ENCODE measurements at places on chromosomes 6 and 20. TPM values are rescaled to one million over a fixed set of nuclear protein-coding genes. Genes with fewer than 3 reads are reported as not detected.
A peak's percentile ranks its signal among the peaks of the same experiment; 100 is the strongest.

ANKEF1 gene
- total RNA-seq, result 3.9 TPM

- DNase-seq, result no peak
These were observed 1.6 kb downstream of the PRDM1 start for GRCh38 chr6:106087548-106088325.

DNA sequence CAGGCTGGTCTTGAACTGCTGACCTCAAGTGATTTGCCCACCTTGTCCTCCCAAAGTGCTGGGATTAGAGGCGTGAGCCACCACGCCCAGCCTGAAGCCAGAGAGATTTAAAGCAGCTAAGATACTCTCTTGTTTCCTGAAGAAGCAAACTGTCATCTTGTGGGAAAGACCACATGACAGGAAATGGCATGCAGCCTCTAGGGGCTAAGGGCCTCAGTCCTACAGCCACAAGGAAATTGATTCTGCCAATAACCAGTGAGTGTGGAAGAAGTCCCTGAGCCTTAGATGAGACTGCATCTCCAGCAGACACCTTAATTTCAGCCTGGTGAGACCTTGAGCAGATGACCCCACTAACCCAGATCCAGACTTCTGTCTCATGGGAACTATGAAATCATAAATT is 40.9 kb downstream of the KIZ start:
- DNase-seq, result peak; percentile 75

GRCh38 chr20:21513881-21514540 is at the start of gene NKX2-2:
Gene NKX2-2 (minus strand): TSS chr20:21514064. CDS start chr20:21513669, 395 bp downstream.
- DNase-seq, result no peak

DNA sequence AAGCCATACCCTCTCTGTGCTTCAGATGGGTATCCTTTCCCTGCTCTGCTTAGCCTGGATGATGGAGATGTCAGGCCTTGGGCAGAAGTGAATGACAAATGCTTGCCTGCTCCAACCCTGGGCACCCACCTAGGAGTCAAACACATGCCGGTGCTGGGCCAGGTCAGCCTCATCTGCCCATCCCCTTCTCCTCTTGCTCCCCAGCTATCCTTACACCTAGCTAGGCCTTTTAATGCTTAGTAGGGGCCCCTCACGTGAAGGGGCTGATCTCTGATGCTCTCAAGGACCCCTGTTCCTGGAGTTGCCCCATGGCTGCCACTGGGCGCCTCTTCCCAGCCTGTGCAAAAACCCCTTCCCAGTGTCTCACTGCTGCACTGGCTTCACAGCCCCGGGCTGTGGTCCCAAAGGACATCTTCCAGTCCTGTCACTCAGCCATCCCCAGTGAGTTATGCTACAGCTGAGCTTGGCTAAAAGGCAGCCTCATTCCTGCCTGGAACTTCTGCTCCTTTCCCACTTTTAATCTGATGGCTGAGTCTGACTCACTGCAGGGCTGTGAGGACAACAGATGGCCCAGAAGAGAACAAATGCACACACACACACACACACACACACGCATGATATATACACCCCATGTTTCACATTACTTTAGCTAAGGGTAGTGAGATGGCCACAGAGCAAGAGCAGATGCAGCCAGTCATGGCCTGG is 12.8 kb upstream of the SDCBP2 start:
- no peak for DNase-seq

- DNase-seq, result no peak
These were observed 195.3 kb downstream of the GJA1 start for GRCh38 chr6:121630716-121631115.

DNA sequence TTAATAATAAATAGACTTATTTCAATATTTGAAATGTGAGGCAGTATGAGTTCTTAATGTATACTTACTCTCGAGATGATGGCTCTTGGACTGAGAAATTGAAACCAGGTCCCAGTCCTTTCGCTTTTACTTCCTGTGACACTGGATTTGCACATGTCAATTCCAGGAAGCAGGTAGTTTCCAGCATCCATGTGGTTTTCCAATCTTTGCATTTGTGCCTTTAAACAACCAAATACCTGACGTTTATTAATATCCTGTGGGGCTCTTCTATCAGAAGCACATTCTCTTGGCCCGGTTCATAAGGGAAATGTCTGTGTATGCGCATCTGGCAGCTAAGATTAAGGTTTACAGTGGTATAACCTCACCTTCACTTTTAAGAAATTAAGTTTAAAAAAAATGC is 13.1 kb downstream of the UTRN start:
- no peak for DNase-seq

HEY2 gene
- total RNA-seq, result not detected

DNA sequence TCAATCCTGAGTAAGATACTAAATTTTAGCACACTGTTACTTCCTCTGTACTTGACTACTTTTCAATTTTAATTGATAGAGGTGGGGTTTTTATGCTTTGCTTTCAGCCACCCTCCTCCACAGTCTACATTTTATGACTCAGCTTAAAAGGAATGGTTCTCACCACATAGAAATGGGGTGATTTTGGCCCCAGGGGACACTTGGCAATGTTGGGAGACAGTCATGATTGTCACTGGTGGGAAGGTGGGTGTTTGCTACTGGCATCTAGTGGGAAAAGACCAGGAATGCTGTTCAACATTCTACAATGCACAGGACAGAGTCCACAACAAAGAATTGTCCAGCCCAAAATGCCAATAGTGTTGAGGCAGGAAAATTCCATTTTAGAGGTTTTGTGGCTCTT is 71.3 kb downstream of the PCSK2 start:
- DNase-seq, result no peak

DNA sequence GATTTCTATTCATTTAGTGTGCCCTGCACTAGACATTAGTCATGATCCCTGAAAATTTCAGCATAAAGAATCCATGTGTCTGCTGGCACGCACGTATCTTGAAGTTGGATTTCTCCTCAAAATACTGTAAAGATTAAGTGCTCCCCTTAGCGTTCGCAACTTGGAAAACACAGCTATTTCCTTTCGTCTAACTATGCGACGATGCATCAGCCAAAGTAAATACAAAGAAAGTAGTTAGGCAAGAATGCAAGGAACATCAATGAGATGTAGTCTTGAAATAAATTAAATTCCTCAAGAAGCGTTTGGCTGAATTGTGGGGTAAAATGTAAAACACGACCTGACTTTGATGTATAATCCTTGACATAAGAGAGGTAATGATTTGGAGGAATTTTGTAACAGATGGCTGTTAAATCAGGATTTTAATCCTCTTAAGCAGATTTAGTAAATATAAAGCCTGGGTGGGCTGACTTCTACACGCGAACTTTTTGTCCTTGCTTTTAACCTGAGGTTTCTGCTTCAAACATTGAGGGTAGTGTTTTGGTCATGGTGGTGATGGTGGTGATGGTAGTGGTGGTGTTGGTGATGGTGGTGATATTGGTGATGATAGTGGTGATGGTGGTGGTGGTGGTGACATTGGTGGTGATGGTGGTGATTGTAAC is 88.2 kb downstream of the FOXF2 start:
- DNase-seq, result no peak

Data from activated CD8-positive, alpha-beta T cell treated with anti-CD3 and anti-CD28 coated beads, Interleukin-2, amount 10 ng/mL, durations not matched to agents 7 days and 5 days (primary cell).